ENCODE measurements at places on chromosomes 2 and 18.

- no peak for DNase-seq
These were observed 1.0 kb downstream of the HOXD9 start for GRCh38 chr2:176123411-176124109.

- no peak for DNase-seq
These were observed 53.7 kb downstream of the EPHA4 start for GRCh38 chr2:221518201-221518934.

DNA sequence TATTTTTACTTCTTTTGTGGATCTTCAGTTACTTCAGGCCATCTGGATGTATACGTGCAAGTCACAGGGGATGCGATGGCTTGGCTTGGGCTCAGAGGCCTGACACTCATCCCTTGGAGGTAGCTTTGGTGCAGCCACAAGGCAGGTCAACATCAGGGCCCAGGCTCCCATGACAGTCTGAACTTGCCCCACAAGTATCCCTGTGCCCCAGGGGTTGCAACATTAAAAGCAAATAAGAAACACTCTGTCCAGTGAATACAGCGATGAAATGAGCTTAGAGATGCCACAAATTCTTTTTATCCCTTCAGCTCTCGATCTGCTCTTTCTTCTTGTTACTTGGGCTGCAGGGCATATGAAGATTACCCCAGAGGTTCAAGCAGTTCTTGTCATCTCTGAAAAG lies 13.0 kb upstream of the CXCR1 start:
- no peak for DNase-seq

GRCh38 chr18:63309422-63309821 lies 10.1 kb downstream of the BCL2 start:
- DNase-seq = no peak

DNA sequence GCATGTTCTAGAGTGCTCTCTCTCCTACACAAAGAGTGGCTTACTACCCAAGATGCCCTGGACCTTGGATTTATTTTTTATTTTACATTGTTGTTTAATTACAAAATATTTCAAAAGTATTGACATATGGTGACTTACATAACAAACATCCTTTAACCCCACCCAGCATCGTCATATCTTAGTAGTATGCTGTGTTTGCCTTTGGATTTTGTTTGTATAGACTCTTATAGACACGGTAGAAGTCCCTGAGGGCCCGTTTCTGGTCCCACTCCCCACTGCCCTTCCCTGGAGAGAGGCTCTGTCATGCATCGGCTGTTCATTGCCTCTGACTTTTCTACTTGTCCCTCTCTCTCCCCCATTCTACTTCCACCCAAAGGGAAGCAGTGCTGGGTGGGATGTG lies 112.0 kb downstream of the ZBTB7C start:
- DNase-seq = no peak

DNA sequence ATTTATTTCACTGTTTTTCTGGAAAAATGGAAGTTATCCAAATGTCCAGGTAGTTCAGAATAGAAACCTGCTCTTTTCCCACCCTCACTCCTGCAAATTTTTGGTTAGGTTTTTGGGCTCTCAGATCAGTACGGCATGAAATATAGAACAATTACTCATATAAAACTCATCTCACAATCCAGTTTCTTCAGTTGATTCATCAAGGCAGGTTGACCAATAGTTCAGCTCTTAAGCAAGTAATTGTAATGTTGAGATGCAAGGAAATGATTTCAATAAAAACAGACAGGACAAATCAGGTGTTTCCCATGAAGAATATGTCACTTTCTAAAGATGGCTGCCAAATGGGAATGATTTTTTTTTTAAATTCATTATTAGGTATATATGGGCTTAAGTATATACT lies 2.0 kb downstream of the RAB27B start:
- DNase-seq = no peak

- DNase-seq = no peak
These were observed 182.9 kb downstream of the DYM start for GRCh38 chr18:49277395-49278036.

DNA sequence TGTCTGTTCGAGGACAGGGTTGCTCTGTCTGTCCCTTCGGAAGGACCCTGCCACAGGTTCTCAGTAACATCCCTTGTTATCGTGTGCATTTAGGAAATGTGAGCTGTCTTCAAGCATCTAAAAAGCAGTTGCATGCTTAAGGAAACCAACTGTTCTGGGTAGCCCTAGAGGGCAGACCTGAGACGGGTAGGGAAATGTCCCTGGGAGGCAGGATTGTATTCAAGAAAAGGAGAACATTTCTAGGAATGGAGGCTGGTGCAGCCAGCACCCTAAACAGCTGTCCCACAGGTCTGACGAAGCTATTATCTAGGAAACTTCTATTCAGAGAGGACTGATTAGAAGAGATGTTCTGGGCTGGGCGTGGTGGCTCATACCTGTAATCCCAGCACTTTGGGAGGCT lies 414.2 kb downstream of the NBAS start:
- no peak for DNase-seq

- DNase-seq = no peak
These were observed 717.4 kb downstream of the GALR1 start for GRCh38 chr18:77967071-77967470.

DNA sequence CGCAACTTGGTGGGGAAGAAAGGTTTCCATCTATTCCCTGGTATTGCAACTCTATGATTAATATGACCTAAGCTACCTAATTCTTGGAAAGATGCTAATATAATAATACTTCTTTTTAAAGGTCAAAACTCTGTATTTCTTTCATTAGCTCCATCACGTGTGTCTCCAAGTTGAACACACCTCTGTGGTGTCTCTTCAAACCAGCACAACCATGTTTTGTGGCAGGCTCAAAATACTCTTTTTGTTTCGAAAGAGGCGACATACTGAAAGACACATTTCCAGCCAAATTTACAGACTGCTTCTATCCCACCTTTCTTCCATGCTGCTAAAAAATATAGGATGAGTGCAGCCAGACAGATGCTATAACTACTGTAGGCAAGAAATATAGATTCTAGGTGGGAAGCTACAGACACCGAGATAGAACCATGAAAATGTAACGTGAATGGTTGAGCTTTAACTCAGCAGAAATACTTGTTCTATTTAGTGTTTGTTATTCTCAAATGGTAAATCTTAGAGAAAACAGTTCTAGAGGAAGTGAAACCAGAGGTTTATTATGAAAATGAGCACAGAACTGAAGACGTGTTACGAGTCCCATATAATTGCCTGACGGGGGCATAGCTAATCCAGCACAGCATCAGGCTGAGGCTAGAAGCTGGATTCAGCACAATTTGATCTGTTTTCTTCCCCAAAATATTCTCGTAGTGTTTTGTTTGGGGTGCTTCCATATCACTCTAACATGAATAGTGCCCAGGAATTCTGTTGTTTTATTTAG lies 991.5 kb upstream of the FANCL start:
- no peak for DNase-seq

All from HFF-Myc (cell line).